AG04450 (cell line): ENCODE measurements at places on chromosomes 11 and 22. TPM values are rescaled to one million over a fixed set of nuclear protein-coding genes. Genes with fewer than 3 reads are reported as not detected.

- DNase-seq: no peak
Observed at GRCh38 chr11:60972182-60973030, 926 bp downstream of the CD6 start.

- DNase-seq: no peak
Observed at GRCh38 chr11:64892411-64892831, 14.0 kb upstream of the EHD1 start.

GRCh38 chr22:41478891-41479521 lies 10.1 kb downstream of the ACO2 start:
- no peak for DNase-seq

DNA sequence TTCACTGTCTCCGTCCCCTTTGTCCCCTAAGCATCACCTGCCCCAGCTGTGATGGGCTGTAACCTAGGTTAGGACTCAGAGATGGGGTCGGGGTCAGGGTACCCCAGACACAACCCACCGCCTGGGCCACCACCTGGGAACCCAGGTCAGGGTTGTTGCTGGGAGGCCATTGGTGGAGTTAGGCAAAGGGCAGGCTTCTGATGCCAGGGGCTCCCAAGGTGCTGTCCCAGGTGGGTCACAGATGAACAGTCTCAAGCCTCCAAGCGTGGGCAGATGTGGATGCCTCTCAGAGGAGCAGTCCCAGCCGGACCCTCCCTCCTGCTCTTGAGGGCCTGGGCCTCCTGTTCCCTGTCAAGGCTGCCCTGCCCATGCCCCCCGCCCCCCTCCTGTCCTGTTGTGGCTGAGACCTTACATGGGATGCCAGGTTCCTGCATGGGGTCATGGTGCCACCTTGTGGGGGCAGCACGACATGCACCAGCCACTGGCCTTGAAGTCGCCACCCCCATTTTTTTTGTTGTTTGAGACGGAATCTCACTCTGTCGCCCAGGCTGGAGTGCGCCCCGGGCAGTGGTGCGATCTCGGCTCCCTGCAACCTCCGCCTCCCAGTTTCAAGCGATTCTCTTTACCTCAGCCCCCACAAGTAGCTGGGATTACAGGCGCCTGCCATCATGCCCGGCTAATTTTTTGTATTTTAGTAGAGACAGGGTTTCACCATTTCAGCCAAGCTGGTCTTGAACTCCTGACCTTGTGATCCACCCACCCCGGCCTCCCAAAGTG lies 12.1 kb downstream of the GATD1 start:
- no peak for DNase-seq

The SMTNL1 gene
- polyA plus RNA-seq: not detected in 2 replicates
